Activated CD8-positive, alpha-beta memory T cell treated with anti-CD3 and anti-CD28 coated beads for 4 hours (primary cell): ENCODE measurements at places on chromosomes 7 and 10.

- DNase-seq: peak; percentile 53
Observed at GRCh38 chr10:110671788-110672579, 27.8 kb downstream of the RBM20 start.

DNA sequence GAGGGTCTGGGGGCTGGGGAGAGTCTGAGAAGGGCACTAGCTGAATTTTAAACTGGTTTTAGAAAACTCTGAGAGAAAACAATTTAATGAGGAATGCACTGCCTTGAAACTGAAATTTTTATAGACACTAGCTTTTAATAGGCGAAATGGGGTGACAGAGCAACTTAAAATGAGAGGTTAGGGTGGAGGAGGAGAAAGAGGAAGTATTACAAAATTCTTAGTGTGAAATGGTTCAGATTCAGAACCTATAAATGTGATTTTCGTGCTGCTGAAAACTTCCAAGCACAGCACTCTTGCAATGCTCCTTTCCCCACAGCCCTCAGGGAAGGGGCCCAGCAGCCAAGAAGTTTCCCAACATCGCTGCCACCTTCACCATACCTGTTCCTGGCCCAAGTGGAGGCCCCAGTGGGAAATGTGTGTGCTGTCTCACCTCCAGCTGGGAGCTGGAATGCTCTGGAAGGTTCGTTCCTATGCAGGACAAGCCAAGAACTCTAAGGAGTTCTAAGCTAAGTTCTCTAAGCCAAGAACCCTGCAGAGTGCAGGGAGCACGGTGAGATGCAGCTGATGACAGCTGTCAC lies 60.0 kb downstream of the ATXN7L1 start:
- no peak for DNase-seq

DNA sequence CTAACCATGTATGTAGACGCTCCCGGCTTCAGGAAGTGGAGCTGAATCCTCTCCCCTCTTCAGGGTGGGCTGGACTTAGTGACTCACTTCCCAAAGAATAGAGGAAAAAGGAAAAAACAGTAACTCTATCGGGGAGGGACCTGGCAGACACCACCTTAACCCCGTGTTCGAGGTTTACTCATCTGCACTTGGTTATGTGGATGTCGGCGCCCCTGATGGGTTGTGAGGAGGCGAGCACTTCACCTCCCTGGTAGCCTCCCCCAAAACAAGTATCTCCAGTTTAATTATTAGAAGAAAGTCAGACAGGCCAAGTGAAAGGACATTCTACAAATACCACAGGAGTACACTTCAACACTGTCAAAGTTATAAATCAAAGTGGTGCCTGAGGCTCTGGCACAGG lies 559.7 kb downstream of the TCERG1L start:
- no peak for DNase-seq

GRCh38 chr7:24709051-24709450 lies 48.2 kb downstream of the GSDME start:
- no peak for DNase-seq

- DNase-seq: peak; percentile 51
Observed at GRCh38 chr7:151008511-151009323, 15.6 kb downstream of the ATG9B start.

DNA sequence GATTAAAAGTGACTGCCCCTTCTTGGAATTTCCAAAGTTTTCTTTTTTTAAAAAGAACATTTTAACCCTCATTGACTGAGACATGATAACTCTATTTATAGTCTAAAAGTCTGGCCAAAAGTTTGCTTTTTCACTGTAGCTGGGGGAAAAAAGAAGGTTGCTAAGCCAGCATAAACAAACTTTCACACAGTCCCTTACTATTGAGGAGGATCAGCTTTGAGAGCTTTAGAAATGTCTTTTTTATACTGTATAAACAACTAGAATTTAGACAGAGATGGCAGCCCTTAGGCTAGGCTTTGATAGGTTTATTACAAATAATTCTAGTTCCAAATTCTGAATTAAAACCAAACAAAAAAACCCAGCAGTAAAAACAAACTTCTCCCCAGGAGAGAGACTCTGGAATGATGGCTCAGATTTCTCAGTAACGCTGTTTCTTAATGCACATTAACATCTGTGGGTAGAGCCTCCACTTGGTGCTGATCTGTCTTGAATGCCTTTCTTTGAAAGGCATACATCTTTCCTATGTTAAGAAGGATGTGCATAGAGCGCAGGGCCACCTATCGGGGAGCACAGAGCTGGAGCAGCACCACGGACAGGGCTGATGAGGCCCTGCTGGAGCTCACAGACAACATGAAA lies 100.9 kb upstream of the PDLIM1 start:
- no peak for DNase-seq

GRCh38 chr7:17546592-17546991 lies 248.1 kb downstream of the AHR start:
- DNase-seq: no peak

- DNase-seq: no peak
Observed at GRCh38 chr10:116974456-116975005, 30.5 kb downstream of the SHTN1 start.

GRCh38 chr7:112510001-112510742 lies 29.4 kb downstream of the LSMEM1 start:
- DNase-seq: no peak

- no peak for DNase-seq
Observed at GRCh38 chr10:129415215-129416140, 51.6 kb upstream of the MGMT start.

GRCh38 chr7:19117091-19117869 lies at the start of gene TWIST1:
TWIST1 (minus strand) TSS chr7:19117636; CDS start chr7:19117321, 315 bp downstream.
- DNase-seq: no peak

DNA sequence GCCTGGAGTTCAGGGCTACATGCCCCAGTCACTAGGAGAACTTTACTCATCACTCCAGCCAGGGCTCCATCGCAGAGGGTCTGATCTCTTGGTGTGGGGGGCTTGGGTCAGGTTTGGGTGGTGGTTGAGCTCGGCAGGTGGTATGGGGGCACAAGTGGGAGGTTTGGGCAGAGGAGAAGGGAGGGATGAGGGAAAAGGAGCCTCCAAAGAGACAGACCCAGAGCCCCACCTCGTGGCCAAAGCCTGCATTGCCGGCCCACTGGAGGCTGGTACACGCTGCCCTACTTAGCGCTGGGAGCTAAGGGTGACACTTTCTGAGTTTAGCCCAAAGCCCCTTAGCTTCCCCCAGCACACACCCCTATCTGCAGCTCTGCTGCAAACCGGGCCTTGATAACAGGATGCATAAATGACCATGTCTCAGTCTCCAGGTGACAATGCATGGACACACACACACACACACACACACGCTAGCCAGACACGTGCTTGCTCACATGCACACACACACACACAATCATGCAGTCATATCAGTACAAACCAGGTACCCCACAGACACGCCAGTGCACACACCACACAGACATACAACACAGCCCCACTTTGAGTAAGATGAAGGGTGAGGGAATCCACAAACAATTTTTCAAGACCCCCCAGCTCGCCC lies 14.7 kb downstream of the LZTS2 start:
- DNase-seq: peak; percentile 52

DNA sequence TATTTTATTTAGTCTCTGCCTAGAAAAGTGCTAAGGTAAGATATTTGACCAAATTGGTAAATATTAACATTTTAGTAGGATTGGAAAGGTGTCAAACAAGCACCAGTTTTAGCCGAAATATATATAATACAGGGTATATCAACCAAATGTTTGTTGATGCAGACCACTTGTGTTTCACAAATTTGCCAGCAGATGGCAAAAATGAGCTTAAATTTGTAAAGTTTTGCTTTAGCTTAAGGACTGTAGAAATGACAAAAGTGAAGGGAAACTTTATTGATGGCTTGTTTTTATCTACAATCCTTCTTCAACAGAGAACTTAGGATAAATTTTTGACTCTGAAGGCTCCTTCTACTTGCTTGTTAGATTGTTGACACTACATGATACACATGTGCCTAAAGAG lies 4.8 kb upstream of the POLR1F start:
- DNase-seq: no peak

DNA sequence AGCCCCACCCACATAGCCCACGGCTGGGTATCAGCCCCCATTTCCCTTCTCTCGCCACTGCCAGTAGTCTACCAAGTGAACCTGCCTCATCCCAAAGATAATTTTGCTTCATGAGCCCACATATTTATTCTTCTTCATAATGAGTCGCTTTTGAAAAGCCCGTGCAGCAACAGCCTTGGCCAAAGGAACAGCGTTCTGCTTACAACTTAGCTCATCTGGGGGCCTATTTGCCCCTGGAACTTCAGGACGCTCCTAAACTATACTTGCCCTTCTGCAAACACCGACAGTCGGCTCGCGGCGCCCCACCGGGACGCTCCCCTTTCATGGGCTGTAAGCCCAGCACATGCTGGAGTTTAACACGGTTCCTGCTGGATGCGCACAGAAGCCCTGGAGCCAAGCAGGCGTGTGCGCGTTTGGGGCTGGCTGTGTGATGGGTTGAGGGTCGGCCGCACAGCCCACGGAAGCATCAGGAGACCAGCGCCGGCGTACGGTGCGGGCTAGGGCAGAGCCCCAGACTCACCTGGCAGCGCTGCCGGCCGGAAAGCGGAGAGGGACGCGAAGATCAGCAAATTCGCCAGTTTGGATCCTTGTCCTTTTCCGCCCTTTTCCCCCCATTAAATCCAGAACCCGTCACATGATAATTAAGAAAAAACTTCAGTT lies 370 bp downstream of the TMEM60 start:
- DNase-seq: no peak

- DNase-seq: no peak
Observed at GRCh38 chr7:106793015-106793975, 71.8 kb upstream of the PIK3CG start.
